Fibroblast of lung (primary cell): ENCODE measurements at places on chromosomes 6 and 20. TPM values are rescaled to one million over a fixed set of nuclear protein-coding genes. Genes with fewer than 3 reads are reported as not detected.

GRCh38 chr6:89604653-89605052, 33.9 kb downstream of the LYRM2 start:
- DNase-seq, result no peak

DNA sequence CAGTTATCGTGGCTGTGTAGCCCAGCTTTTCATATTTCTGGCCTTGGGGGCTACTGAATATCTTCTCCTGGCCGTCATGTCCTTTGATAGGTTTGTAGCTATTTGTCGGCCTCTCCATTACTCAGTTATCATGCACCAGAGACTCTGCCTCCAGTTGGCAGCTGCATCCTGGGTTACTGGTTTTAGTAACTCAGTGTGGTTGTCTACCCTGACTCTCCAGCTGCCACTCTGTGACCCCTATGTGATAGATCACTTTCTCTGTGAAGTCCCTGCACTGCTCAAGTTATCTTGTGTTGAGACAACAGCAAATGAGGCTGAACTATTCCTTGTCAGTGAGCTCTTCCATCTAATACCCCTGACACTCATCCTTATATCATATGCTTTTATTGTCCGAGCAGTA, 475 bp downstream of the OR2B6 start:
- no peak for DNase-seq

- peak; percentile 68 for DNase-seq
Observed at GRCh38 chr6:131946404-131946991, 4.7 kb downstream of the CCN2 start.

- no peak for DNase-seq
Observed at GRCh38 chr6:43962458-43962857, 164.8 kb downstream of the MRPL14 start.

- no peak for DNase-seq
Observed at GRCh38 chr6:43965628-43966373, 161.5 kb downstream of the MRPL14 start.

- no peak for DNase-seq
Observed at GRCh38 chr6:35471836-35472345, 3.7 kb downstream of the RPL10A start.

DNA sequence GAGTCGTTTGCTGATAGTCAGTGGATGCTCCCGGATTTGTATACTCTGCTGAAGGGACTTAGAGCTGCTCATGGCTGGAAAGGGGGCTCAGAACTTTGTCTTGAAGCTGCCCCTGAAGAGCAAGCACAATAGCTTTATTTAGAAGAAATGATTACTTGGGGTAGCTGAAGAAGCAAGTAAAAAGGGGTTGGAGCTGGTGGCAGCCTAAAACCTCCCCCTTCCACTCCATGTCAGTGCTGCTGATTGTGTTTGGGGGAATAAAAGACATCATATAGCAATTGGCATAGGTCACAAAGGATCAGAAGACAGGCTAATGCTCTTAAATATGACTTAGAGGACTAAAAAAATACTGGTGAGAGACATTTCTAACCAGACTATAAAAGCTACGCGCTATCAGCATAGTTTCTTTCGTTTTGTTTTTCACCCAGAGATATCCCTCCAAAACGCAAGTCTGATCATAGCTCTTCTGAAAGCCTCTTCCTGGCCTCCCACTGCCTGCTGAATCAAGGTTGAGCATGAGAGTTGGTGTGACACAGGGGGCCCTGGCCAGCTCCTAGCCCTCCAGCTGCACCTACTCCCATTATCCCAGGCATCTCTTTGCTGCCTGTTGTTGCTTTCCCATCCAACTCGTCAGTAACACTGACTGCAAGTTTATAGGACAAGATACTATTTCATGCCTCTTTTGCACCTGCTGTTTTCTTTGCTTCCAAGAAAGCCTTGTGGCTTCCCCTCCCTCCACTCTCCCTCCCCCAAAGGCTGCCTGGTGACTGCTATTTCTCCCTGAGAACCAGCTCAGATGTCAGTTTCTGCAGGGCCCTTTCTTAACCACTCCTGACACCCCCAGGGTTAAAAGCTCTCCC, 33.9 kb upstream of the SGK1 start:
- no peak for DNase-seq

DNA sequence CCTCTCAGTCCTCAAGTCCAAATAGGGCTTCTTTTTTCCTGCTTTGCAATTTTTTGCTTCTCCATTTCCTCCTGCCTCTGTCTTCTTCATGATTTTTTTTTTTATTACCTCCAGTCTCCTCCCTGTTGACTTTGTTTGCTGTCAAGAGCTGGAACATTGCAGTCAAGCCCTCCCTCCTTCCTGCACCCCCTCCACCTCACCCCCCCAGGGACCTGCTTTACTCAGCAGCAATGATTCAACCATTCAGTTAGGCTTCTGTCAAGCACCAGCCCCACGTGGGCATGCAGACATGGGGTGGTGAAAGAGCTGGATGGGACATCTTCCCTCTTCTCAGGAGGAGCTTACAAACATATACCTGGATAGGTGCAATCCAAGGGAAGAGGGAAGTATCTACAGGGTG, 142.4 kb downstream of the LRFN2 start:
- no peak for DNase-seq

- no peak for DNase-seq
Observed at GRCh38 chr20:16641511-16642023, 68.3 kb upstream of the KIF16B start.

- DNase-seq, result no peak
Observed at GRCh38 chr6:105726902-105727655, 324.2 kb upstream of the PREP start.

GRCh38 chr6:79713701-79714322, 82.7 kb downstream of the SH3BGRL2 start:
- peak; percentile 29 for DNase-seq

GRCh38 chr6:147061252-147061651, 143.0 kb upstream of the STXBP5 start:
- no peak for DNase-seq

GRCh38 chr6:27553123-27553904, 80.4 kb upstream of the ZNF184 start:
- DNase-seq, result peak; percentile 38

DNA sequence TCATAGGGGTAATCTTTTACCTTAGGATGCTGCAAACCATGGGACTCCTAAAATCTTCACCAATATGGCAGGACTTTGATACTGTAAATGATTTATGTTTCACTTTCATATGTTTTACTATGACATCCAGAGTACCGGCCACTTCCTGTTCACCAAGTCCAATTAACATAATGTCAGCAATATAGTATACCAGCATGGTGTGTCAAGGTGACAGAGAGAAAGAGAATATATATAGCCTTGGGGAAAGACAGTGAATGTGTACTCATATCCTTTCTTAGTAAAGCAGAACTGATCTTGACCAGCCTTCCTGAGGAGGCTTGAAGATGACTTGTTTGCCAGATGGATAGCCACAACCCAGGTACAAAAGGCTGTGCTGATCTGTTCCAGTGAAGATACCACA, 127.9 kb downstream of the NRN1 start:
- no peak for DNase-seq

DNA sequence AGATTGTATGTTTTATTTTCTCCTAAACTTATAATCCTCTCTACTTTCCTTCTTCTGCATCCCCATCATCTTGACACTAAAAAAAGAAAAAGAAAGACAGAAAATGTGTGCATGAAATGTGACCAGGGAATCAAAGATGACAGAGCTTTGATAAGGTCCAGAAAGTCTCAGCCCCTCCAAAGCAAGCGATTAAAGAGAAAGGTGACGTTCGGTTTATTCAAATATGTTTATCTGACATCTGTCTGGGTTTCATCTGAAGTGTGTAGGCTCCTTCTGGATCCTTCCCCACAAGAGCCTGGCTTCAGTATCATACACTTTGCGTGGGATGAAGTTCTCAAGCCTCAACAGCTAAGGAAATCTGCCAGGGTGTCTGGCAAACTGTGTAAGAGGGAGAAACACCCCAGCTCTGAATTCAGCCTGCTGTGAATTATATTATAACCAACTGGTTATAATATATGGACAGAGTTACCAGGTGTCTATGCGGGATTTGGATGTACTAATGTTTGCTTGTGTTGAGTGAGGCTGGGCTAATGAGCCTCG, 263.0 kb downstream of the ZNF217 start:
- peak; percentile 35 for DNase-seq

GRCh38 chr6:18359237-18359885, 27.8 kb upstream of the RNF144B start:
- DNase-seq, result no peak

DNA sequence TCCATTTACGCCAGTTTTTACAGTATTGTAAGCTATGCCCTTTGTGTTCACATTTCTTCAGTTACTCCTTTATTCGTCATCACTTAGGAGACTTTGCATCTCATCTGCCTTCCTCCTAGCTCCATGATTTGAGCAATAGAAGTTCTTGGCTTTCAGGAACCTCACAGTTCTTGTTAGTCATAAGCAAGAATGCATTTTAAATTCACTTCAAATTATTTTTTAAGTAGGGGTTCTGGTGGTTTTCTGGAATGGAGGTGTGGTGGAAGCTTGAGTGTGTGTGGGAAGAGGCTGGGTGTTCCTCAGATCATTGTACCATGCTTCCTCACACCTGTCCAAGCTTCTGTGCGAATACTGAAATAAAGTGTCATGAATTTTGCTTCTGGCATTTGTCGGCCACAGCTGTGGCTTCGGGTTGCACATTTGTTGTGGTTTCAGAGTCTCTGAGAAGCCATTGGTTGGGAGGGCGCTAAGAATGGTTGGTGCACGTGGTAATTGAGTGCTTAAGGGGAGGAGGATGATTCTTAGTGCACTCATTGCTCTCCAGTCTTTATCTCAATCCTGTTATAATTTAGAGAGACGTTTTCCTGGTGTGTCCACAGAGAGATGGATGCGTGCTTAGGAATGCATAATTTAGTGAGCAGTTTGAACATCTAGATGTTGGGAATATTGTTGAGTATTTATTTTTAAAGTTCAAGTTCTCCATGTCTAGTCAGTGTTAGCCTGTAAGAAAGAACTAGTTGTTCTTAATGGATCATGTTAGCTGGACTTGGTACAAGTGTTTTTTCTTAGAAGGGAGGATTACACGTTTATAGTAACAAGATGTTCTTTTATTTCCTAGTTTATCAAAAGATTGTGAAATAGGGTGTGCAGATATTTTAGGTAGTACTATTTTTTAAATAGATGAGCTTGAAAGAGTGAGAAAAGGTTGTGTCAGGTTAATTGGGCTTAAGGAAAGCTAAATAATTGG, 31.9 kb downstream of the FOXO3 start:
- peak; percentile 97 for DNase-seq

DNA sequence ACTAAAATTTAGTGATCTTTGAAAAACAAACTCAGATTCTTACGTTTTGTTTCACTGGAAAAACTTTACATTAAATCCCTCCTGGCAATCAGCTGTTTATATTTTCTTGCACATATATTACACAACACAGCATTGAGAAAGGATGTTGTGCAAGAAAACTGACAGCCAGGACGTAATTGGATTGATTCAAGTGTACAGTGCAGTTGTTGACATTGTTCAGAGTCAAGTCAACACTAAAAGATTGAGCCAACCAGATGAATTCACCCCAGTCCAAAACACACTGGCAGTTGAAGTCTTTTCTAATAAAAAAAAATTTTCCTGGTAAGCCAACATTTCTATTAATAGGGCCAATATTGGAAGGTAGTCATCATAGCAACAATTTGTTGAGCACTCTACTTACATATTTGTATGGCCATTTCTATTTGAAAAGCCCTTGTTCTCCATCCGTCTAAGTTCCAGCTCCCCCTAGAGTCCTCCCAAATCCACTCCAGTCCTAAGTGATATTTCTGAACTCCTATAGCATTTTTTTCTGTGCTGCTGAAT, 20.9 kb upstream of the VNN1 start:
- DNase-seq, result peak; percentile 98

DNA sequence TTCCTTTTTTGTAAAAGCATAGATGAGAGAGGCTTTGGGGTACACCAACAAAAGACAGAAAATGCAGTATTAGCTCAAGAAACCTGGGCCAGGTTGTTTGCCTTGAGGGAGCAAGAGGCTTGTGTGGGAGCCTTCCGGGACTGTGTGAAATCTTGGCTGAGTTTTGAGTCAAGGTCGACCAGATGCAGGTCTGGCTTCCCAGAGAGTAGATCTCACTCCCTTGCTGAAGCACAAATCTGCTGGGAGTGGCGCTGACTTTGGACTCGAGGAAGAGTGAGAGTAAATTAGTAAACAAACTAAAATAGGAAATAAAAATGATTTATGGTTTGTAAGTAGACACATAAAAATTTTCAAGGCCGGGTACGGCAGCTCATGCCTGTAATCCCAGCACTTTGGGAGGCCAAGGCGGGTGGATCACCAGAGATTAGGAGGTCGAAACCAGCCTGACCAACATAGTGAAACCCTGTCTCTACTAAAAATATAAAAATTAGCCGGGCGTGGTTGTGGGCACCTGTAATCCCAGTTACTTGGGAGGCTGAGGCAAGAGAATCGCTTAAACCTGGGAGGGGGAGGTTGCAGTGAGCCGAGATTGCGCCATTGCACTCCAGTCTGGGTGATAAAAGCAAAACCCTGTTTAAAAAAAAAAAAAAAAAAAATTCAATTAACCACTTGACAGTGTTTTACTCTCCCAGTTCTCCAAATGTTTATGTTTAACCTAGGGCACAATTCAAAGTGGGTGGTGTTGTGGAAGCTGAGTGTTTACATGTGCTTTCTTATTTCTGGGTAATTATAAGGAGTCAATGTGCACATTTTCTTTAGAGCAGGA, 27.7 kb upstream of the EDN1 start:
- no peak for DNase-seq

DNA sequence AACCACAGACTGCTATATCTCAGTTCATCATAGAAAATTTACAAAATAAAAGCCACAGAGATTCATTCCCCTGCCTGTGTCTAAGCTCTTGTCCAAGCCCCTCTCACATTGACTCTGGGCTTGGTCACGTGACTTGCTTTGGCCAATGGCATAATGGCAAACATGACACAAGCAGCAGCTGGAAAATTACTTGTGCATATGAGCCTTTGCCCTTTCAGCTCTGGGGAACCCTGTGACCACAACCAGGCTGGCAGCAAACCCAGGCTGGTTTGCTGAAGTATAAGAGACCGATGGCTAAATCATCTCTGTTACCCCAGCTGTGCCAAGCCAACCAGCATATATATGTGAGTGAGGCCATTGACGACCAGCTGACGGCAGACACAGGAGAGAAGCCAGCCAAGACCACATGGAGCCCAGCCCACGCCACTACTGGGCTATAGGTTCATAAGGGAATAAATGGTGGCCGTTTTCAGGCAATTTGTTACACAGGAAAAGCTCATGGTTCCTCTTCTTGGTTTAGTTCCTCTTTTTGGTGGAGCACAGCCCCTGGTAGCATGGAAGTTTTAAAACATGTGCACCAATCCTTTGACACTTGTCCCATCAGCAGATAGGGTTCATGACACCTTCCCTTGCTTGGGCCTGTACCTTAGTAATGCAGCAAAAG, 31.8 kb upstream of the RSPO4 start:
- DNase-seq, result no peak

- DNase-seq, result no peak
Observed at GRCh38 chr6:143773506-143774150, 69.5 kb upstream of the LTV1 start.

The C6orf58 gene
- not detected in 2 replicates for total RNA-seq

The RCAN2 gene
- total RNA-seq, result 5.6 and 11.7 TPM in 2 replicates

The GPX5 gene
- not detected in 2 replicates for total RNA-seq

The SLC2A4RG gene
- 18.2 and 30.6 TPM in 2 replicates for total RNA-seq

The HLA-DPB1 gene
- total RNA-seq, result 1.3 and 5.4 TPM in 2 replicates

The ARMH2 gene
- not detected in 2 replicates for total RNA-seq

The GNMT gene
- total RNA-seq, result not detected in 2 replicates
